ENCODE measurements at places on chromosomes 7 and 10.

DNA sequence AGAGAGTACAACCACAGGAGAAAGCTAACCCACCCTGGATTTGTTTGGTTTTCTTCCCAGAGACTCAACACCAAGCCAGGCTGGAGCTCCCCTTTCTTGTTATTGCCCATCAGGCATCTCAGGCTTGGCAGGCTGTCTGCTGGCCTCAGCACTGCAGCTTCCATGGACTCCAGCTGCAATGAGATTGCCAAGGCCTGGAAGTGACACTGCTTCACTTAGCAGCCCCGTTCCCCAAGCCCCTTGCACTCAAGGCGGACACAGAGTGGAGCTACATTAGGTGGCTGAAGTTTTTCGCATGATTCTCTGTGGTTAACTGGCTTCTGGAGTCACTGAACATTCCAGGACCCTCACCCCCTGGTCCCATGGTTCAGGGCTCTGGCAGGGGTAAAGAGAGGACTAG is 163.1 kb upstream of the GDF10 start:
- no peak for DNase-seq

- DNase-seq: no peak
Observed at GRCh38 chr7:151897161-151897731, 20.3 kb upstream of the PRKAG2 start.

DNA sequence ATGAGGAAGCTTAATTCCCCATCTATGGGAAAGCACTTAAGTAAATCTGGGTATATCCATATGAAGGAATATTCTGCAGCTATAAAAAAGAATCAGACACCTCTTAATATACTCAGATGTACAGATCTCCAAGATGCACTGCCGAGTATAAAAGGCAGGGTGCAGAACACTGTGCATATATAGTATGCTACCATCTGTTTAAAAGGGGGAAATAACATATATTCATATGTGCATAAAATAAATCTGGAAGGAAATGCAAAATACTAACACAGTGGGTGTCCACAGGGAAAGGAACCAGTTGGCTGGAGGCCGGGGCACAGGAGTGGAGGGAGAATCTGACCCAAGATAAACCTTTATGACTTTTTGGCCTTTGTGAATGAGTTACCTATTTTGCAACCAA is 201.4 kb downstream of the SFMBT2 start:
- no peak for DNase-seq

DNA sequence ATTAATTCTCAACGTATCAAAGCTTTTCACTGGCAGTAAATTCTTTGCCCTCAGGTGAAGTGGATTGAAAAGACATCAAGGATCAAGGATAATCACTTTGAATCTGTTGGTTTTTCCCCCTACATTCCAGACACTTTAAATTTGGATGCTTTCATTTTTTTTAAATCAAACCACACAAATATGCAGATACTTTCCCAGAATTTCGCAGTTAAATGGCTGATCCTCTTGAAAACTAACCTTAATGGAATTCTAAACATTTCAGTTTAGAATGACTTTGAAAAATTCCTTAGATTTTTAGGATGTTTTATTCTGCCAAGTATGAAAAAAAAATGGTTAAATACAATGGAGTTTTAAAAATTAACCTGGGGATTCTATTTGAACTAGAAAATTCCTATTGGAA is 325.9 kb downstream of the GFRA1 start:
- no peak for DNase-seq

- DNase-seq: no peak
Observed at GRCh38 chr10:76946270-76946669, 691.3 kb downstream of the KCNMA1 start.

- no peak for DNase-seq
Observed at GRCh38 chr7:114929570-114929969, 7.7 kb downstream of the MDFIC start.

DNA sequence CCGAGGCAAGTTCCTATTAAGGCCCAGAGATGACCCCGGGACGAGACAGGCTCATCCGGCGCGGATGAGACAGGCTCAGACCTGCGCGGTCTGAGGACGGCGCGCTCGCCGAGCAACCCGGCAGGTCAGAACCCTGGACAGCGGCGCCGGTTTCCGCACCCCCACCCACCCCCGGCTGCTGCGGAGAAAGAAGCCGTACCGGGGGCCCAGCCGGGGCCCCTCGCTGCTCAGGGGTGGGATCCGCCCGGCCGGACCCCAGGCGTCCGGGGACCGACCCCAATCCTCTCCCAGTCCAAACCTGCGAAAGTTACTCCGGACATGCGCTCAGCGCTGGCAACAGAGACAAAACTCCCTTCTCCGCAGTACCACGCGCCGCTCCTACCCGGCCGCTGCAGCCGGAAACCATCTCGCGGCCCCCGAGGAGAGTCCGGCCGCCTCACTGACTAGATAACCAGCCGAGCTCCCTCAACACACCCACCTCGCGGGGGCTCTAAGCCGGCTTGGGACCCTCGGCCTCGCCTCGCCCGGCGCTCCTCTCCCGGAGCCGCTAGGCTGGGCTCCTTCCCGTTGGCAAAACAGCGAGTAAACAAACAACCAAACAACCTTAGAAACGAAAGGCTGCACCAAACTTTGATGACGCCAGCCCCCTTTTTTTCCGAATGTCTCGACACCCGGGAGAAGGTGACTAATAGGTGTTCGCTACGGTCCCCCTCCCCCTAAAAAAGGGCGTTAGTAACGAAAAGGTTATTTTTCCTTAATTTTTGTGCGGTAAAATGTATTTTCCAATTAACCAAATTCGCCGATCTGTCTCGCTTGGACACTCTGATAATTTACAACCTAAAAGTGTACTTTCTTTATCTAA is 2.3 kb upstream of the DRGX start:
- DNase-seq: peak; percentile 45

DNA sequence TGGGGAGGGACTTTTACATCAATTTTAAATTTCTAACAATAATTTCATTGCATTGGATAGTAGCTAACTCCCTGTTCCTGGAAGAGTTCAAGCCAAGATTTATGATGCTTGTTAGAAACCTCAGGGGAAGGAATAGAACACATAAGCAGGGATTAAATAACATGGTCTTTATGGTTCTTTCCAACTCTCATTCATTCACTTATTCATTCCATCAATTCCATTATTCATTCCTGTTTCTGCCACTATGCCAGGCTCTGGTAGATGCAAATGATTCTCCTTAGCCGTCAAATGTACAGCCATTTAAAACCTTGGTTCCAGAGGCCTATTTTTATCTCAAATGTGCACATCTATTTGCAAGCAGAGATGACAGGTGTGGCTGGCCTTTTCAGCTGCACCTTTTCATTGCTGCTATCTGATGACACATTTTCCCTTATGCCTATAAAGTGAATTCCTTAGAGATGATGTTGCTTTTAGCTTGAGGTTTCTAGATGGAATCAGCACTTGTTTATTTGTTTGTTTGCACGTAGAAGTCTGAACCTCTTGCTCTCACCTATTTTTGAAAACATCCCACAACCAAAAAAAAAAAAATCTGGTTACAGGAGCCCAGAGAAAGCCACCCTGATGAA is 205.7 kb upstream of the IGFBP3 start:
- DNase-seq: no peak

- no peak for DNase-seq
Observed at GRCh38 chr10:43925793-43926192, 277.1 kb upstream of the ZNF32 start.

- no peak for DNase-seq
Observed at GRCh38 chr7:26779978-26780595, 84.3 kb downstream of the SKAP2 start.

GRCh38 chr7:40694991-40695390 is 560.2 kb downstream of the SUGCT start:
- no peak for DNase-seq

- no peak for DNase-seq
Observed at GRCh38 chr10:112082120-112082519, 101.4 kb downstream of the GPAM start.

- no peak for DNase-seq
Observed at GRCh38 chr7:70472601-70473237, 659.2 kb upstream of the GALNT17 start.

- DNase-seq: no peak
Observed at GRCh38 chr7:98807068-98808048, 62.5 kb downstream of the TMEM130 start.

GRCh38 chr7:40419806-40420205 is 285.0 kb downstream of the SUGCT start:
- no peak for DNase-seq

GRCh38 chr7:8296362-8296659 is 34.3 kb upstream of the ICA1 start:
- no peak for DNase-seq

GRCh38 chr7:7972922-7973594 is 4.5 kb downstream of the GLCCI1 start:
- no peak for DNase-seq

GRCh38 chr7:149422914-149423301 is 38.0 kb downstream of the ZNF777 start:
- DNase-seq: no peak

DNA sequence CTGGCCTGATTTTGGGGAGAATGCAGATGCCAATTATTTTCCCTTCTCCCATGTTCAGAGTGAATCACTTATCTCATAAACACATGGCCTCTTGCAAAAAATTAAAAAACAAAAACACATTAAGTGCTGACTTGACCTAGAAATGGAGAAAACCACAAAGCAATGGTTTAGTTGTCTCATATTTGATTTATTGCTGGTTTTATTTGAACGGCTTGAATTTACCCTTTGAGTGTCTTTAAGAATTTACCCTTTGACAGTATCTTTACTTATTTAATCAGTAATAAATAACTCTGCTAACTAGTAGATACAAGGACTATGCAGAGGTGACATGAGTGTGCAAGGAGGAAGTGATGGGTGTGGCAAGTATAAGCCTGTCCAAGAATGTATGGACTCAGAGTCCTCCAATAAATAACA is 68.1 kb upstream of the GSDME start:
- no peak for DNase-seq

- no peak for DNase-seq
Observed at GRCh38 chr10:11326913-11327616, 284.4 kb downstream of the USP6NL start.

GRCh38 chr10:98301664-98302319 is 33.8 kb upstream of the LOXL4 start:
- no peak for DNase-seq

DNA sequence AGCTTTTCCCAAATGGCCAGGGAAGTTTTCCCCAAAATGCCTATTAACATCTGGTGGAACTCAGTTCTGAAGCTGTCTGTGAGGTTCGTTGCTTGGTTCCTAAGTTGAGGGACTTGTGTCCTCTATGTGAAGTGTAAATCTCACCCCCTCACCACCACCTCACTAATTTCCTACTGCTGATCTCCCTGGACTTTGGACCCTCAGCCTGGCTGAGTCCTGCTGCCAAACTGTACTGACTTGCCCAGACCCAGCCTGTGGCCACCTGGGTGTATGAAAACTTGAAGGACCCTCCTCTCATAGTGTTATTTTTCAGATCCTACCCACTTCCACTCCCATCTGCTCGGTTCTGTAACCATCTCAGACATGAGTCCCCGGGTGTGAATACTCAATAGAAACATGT is 94.9 kb downstream of the MET start:
- DNase-seq: no peak

- DNase-seq: no peak
Observed at GRCh38 chr7:92740700-92741126, 95.7 kb downstream of the CDK6 start.

DNA sequence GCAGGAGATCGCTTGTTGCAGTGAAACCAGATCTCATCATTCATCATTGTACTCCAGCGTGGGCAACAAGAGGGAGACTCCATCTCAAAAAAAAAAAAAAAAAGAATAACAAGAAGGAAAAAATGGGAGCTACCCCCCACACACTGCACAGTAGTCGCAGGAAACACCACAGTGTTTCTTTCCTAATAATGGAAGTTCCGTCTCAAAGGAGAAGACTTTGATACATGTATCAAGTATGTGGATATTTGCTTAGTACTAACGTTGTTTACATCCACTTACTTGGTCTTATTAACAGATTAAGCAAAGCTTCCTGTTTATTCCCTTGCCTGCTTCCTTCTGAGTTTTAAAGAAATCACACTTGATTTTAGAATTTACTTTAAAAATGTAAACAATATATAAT is 22.2 kb downstream of the YAE1 start:
- DNase-seq: no peak

DNA sequence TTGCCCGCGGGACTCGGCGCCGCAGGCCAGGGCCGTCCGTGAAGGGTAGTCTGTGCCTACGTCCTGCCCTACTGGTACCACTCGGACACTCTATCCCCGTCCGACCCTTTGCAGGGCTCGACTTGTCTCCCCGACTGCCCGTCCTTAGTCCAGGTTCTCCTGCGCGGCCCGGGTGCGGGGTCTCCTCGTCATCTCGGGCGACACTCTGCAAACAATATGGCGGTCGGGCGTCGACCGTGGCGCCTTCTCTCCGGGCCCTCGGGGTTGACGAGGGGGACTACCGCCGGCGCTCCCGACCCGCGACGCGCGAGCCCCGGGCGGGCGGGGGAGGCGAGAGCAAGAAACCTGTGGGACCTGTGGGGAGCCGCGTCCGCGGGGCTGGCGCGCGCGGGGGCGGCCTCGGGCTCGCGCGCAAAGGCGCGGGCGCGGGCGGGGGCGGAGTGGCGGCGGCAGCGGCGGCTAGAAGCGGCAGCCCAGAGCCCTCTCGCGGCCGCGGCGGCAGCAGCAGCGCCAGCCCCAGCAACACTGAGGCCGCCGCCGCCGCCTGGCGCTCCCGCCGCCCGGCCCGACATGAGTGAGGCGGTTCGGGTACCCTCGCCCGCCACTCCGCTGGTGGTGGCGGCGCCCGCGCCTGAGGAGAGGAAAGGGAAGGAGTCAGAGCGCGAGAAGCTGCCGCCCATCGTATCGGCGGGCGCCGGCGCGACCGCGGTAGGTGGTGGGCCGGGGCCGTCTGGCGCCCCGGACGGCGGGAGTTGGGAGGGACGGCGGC is at the start of gene HECTD2:
TSS of gene HECTD2 (plus strand) at position 476 of the 769 bp plus-strand sequence. CDS start at position 571, 95 bp downstream.
- DNase-seq: peak; percentile 81

- no peak for DNase-seq
Observed at GRCh38 chr7:1027242-1028043, 16.9 kb upstream of the GPR146 start.

DNA sequence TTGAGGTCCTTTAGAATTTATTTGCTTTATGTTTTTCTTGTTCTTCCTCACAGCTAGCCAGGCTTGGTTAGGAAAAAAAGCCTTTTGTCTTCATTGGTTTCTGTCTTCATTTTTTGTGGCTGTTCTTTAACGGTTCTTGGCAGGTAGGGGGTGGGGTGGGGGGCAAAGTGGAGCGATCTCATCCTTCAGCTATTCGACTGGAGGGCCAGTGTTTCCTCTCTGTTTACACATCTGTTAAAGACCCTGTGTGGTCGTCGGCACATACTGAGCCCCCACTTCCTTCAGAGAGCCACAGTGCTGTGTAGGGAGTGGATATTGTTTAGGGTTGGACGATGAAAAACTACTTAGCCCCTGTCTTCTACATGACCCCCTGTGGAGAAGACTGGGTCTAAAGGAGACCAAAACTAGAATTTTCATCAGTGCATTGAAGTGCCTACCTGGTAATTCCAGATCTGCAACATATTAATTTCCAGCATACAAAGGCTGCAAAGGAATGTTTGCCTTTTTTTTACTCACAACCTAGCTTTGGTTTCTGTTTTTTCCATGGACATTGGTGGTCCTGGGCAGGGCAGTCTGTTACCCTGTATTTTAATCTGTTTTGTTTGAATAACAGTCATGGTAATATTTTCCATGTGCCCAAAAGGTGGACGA is 29.0 kb downstream of the PRPF18 start:
- DNase-seq: no peak

GRCh38 chr10:59868696-59869593 is 37.4 kb downstream of the CCDC6 start:
- DNase-seq: no peak

Data from T-helper 1 cell (primary cell).